Hematopoietic multipotent progenitor cell treated with erythropoietin and hydrocortisone succinate and interleukin-3 and kit ligand, for 6 days (in vitro differentiated cells): ENCODE measurements at places on chromosomes 16 and 17.
A peak's percentile ranks its signal among the peaks of the same experiment; 100 is the strongest.

- peak; percentile 68 for DNase-seq
These were observed 46.1 kb upstream of the BPTF start for GRCh38 chr17:67779098-67779672.

DNA sequence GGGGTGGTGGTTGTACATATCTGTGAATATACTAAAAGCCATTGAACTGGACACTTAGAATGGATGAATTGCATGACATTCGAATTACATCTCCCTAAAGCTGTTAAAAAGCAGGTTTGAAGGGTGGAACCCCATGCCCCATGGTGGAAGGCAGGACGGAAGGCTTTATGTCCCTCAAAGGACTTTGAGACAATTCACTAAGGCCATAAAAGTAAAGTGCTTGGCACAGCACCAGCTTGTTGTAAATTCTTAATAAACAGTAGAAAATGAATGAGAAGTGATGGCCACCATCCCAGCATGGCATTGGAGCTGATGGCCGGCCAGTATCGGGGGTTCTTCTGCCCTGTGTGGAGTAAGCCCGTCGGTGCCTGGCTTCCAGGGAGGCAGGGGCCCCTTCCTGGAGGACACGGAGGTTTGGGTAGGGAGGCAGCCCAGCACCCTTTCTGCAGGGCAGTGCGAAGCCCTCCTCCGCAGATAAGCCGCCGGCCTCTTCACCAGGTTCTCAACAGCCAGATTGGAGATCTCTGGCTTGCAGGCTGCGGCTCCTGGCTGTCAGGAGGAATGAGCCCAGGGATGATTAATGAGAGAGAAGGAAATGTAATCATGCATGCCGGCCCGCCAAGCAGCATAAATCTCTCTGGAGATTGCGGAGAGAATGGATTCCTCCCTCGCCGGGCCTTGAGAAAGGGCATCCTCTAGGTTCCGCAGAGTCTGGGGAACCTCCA lies 346.9 kb downstream of the FOXL1 start:
- DNase-seq = no peak

- no peak for DNase-seq
These were observed 214.3 kb downstream of the ENGASE start for GRCh38 chr17:79288950-79289349.

- no peak for DNase-seq
These were observed 51.9 kb downstream of the MEOX1 start for GRCh38 chr17:43609613-43610385.

GRCh38 chr17:6108382-6108781 lies 38.2 kb downstream of the WSCD1 start:
- DNase-seq = no peak

GRCh38 chr17:74150428-74151025 lies 53.0 kb upstream of the RPL38 start:
- DNase-seq = no peak

- peak; percentile 46 for DNase-seq
These were observed 3.3 kb downstream of the GRN start for GRCh38 chr17:44348234-44348987.

DNA sequence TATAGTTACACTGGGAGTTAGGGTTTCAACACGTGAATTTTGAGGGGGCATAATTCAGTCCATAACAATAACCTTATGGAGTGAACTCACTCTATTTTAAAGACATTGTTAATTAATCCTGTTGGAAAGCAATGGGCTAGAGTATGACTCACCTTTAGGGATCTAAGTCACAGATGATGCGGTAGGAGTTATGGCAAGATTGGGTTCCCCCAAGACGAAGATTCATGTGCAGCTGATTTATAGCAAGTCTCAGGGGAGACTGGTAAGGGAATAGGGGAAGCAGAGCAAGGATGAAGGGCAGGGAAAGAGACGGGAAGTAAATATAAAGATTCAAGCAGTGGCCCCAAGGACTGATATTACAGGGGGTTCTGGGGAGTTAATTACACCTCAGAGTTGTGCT lies 159.6 kb upstream of the DNAH9 start:
- no peak for DNase-seq

GRCh38 chr17:80703142-80703478 lies 158.5 kb downstream of the RPTOR start:
- no peak for DNase-seq

GRCh38 chr16:11215935-11216556 lies 40.0 kb downstream of the SOCS1 start:
- no peak for DNase-seq

DNA sequence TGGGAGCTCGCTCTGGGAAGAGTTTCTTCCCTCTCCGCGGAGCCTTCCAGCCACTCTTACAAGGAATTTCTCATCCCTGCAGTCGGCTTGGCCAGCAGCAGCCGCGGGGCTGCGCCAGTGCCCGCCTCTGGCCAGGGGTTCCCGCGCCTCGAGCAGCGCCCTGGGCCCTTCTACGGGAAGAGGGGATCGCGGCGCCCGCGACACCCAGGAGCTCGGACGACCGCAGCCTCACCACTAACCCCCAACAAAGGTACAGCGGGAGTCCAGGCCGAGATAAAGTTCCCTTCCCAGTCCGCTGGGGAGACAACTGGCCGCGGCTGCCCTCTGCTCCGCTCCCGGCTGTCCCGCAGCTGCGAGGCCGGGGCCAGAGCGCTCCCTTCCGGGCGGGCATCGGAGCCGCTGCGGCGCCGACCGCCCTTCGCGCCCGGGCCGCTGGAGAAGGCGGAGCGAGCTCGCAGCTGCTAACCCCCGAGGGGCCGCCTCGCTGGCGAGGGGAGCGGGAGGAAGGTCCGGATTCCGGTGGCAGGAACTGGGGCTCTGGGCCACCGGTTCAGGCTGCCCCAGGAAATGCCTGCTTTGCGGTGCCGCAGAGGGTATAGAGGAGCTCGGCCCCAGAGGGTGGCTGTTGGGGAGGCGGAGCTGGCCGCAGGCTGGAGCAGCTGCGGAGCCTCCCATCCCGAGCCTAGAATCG lies 3.6 kb upstream of the HS3ST3B1 start:
- peak; percentile 11 for DNase-seq

- peak; percentile 91 for DNase-seq
These were observed 22.3 kb upstream of the ZNHIT3 start for GRCh38 chr17:36463916-36464764.

GRCh38 chr17:72400863-72401262 lies 280.0 kb downstream of the SOX9 start:
- no peak for DNase-seq

GRCh38 chr17:73100363-73100762 lies 7.9 kb upstream of the SLC39A11 start:
- DNase-seq = no peak

DNA sequence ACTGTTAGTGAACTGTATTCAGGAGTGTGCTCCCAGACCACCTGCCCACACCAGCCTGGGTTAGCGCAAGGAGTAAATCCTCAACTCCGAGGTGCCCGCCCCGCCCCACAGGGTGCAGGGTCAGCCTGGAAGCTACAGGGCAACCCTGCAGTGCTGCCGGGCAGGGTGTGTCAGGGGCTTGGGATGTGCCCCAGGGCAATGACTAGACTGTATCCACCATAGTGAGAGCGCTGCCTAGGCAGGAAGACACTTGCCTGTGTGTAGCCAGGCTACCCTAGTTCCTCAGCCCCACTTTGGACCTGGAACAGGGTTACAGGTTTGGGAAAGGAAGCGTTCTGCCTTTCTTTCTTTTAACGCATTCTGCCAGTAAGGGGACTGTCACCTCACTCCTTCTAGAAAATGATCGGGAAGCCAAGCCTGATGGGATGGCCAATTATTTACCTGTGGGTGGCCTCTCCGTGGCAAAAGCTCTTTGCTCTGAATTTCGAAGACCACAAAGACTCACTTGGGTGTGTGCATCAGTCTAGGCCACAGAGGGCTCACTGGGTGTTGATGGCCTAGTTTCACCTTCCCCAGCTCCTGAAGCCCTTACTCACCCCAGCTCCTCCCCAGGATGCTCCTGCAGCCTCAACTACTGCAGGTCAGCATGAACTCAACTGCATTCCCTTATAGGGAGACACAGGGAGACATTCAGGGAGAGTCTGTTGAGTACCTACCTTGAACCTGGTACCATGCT lies 90.9 kb downstream of the CCDC182 start:
- DNase-seq = no peak
